Hepatocyte (in vitro differentiated cells): ENCODE measurements at places on chromosomes 12 and 14.
A peak's percentile ranks its signal among the peaks of the same experiment; 100 is the strongest.

DNA sequence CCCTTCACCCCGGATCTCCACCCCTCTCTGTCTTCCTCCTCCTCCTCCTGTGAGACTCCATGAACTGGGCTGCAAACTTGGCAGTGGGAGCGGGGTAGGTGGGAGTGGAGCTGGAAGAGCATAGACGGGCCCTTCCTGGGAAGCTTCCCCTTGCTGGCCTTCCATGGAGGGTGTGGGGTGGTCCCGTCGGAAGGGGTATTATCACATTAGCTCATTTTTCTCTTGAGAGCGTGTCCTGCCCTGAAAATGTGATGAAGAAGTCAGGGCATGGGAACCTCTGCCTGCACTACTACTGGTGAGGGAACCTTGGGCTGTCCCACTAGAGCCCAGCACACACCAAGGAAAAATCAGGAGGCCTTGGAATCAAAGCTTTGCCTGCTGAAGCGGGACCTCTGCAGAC lies 66.5 kb downstream of the CACNA1C start:
- no peak for DNase-seq

GRCh38 chr12:118925826-118926225 lies 55.5 kb upstream of the SRRM4 start:
- DNase-seq: no peak

DNA sequence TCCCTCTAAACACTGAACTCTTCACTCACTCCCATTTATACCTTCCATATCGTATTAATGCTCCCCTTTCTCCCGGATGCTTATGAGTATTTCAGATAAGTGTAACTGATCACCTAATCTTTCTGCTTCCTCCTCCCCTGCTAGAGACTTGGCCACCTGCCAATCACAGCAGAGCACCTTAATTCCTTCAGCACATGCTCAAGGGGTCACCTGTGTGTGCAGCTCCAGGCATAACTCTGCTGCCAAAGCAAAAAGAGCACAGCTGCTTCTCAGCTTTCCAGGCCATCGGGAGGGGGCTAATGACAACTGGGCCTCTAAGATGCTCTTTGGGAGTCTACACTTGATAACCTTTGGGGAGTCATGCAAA lies 106.9 kb upstream of the DYRK2 start:
- DNase-seq: no peak

DNA sequence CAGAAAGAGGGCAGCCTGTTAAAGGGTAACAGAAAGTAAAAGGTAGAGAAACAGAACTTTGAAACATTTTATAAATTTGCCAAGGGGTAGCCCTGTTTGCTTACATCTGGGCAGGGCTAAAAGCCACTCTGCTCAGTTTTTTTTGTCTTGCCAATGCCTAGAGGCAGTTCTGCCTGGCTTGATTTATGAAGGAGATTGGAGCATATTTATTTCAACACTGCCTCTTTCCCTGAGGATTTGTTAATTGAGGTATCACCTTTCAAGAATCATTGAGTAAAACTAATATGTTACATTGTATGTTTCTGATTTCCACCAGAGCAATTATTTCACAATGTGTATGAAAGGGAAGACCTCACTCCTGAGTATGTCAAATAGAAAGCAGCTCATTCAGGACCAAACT lies 160.8 kb downstream of the GXYLT1 start:
- DNase-seq: no peak

- DNase-seq: peak; percentile 17
Observed at GRCh38 chr12:2498964-2499500, 295.7 kb upstream of the FKBP4 start.

GRCh38 chr14:66645716-66646115 lies 137.8 kb downstream of the GPHN start:
- DNase-seq: no peak

DNA sequence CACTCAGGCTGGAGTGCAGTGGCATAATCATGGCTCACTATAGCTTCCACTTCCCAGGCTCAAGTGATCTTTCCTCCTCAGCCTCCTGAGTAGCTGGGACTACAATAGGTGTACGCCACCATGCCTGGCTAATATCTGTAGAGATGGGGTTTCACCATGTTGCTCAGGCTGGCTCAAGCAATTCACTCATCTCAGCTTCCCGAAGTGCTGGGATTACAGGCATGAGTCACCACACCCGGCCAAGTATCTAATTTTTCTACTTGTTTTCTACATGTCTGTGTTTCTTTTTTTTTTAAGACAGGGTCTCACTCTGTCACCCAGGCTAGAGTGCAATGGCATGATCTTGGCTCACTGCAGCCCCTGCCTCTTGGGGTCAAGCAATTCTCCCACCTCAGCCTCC lies 119.7 kb upstream of the MED13L start:
- no peak for DNase-seq

- no peak for DNase-seq
Observed at GRCh38 chr14:35409595-35409994, 5.0 kb upstream of the NFKBIA start.

- DNase-seq: no peak
Observed at GRCh38 chr12:54840244-54840865, 14.0 kb upstream of the MUCL1 start.

DNA sequence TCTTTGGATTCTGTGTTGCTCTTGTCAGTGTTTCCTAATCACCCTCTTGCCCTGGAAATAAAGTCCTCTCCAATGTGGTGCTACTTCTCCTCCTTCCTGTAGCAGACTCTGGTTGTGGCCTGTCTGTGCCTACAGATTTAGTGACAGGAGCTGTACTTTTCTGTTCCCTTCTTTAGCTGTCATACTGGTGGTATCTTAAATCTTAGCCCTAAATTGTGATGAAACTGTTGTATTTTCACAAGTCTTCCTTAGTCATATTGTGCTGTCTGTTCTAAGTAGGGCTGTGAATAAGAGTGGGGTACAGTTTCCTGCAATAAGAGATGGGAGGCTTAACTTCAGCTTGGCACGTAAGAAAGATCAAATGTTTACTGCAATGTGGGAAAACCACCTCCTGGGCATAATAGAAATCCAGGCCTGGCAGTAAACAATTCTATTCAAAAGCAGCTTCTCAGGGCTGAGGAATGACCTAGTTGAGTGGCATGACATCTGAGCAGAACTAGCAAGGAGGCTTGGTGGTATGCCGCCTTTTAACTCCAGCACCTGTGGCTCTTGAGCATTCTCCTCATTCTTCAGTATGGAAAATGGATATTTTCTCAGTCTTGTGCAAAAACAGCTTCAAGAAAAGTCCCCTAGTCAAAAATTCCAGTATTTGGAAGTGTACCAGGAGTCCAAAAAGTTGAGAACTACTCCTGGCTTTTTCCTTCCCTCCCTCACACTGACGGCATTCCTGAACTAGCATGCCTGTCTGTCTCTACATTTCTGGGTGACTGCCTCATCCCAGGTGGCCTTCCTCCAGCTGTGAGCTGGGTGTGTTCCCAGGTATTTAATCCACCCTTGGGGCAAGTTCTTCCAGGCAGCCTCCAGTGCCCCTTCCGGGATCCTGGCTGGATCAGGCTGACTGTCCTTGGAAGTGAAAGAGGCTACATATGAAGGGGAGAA lies 19.5 kb downstream of the ANO6 start:
- peak; percentile 19 for DNase-seq

DNA sequence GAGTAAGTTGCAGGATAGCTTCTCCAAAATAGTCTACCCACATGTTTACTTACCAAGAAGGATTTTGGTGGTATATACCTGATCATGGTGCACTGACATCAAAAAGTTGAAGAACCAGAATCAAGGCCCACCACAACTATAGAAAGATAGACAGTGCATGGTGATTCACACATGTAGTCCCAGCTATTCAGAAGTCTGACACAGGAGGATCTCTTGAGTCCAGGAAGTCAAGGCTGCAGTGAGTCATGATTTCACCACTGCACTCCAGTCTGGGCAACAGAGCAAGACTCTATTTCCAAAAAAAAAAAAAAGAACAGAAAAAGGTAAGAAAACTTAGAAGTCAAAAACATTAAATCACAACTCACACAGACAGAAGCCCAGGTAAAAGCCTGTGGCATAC lies 422.2 kb upstream of the FOXG1 start:
- DNase-seq: no peak

DNA sequence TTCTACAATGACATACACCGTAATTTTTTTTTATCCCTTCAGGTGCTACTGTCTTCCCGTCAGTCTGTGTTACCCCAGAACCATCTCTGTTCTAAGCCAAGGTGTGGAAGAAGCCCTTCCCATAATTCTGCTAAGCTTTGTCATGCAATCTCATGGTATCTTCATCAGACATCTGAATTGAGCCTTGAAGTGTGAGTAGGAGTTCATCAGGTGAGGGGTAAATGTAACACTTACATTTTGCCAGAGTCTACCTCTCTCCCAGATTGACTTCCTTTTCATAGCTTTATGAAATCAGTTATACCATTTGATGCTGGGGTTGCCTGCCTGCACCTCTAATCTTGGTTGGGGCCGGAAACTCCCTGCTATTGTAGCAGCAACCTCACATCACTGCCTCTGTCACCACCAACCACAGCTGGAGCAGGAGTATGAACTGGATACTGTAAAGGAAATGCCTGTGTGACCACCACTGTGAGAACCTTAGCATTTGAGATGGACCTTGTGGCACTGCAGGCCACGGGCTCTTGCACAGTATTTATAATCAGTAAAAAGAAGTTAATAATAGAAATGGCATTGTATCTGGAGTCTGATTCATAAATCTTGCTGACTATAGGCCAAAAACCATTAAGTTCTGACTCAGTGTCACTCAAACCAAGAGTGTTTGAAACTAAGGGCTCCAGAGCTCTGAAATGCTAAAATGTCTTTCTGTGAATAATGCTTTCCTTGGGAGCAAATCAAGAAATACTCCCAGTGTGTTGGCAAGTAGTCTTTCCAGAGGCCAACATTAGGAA lies 58.7 kb upstream of the STK38L start:
- no peak for DNase-seq

- no peak for DNase-seq
Observed at GRCh38 chr12:126607867-126608266, 1542.6 kb downstream of the AACS start.

- DNase-seq: no peak
Observed at GRCh38 chr12:3515506-3515905, 24.5 kb downstream of the PRMT8 start.

GRCh38 chr12:109740694-109741245 lies 27.1 kb downstream of the FAM222A start:
- no peak for DNase-seq

- no peak for DNase-seq
Observed at GRCh38 chr12:24470050-24470449, 478.9 kb downstream of the BCAT1 start.

DNA sequence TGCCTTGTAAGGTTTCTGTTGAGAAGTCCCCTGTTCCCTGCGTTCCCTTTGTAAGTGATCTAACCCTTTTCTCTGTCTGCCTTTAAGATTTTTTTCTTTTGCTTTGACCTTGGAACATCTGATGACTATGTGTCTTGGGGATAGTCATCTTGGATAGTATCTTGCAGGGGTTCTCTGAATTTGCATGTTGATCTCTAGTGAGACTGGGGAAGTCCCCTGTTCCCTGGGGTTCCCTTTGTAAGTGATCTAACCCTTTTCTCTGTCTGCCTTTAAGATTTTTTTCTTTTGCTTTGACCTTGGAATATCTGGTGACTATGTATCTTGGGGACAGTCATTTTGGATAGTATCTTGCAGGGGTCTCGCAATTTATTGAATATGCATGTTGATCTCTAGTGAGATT lies 38.2 kb upstream of the TMX1 start:
- no peak for DNase-seq

DNA sequence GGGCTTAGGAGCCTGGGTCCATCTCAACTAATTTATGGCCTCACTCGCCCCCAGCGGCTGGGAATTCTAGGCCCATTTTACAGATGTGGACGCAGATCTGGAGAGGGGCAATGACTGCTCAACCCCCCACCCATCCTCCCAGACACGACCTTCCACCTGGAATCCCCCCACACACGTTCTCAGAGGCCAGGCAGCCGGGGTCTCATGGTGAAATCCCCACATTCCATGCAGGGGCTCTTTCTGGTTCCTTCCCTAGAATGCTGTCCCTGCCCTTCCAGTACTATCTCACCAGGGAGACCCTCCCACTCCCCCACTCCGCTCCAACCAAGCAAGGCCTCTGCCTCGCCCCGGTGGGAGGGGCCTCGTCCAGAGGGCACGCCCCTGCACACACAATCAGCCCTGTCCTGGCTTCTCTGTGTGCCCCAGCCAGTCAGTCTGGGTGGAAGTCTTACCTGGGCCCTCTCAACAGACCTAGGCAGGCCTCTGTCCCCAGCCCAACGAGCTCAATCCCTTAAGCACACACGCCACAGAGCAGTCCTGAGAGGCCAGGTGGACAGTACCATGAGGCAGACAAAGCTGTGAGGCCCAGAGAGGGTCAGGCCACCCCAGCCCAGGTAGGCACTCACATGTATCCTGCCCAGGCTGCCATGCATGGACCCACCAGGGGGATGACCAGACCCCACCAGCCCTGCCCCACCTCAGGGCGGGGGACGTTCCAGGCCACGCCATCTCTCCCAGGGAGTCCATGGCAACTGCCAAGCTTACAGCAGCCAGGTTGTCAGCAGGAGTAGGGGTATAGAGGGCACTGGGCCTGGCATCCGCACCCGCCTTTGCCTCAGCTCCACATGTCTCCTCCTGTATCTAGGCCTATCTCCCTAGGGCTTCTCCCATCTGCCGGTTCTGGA lies 1.3 kb upstream of the ANKRD9 start:
- peak; percentile 86 for DNase-seq

DNA sequence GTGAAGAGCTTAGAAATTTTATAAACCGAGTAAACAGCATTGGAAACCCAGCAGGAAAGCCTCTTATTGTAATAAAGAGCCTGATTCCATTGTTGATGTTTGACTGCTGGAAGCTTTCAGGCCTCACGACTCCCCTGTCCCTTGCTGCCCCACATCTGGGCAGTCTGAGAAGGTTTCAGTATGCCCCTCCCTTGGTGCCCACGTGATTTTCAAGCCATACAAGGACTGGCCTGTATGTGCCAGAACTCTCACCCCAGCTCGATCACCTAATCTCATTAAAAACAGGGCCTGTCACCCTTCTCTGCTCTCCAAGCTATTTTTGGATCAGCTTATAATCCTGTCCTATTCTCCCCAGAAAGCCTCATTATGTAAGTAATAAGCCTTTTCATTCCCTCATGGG lies 7.5 kb upstream of the PYROXD1 start:
- DNase-seq: peak; percentile 6

- no peak for DNase-seq
Observed at GRCh38 chr14:105067140-105067968, 2.1 kb upstream of the GPR132 start.

DNA sequence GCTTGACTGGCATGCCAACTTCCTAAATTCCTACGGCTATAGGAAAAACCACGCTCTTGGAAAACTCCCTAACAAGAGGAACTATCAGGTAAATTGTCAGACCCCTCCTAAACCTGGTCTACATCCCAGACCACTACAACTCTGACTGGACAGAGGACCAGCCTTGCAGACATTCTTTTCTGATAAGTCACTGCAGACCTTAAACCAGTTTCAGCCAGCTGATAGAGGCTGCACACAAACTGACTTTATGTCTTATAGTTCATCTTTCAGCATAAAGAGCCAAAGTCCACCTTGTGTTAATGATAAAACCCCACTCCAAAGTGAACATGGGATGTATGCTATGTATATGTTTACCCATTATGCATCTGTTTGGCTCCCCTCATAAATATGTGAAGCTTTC lies 166.6 kb downstream of the KTN1 start:
- DNase-seq: peak; percentile 64

GRCh38 chr14:70350078-70350477 lies 9.4 kb downstream of the COX16 start:
- DNase-seq: no peak
